ENCODE measurements at places on chromosomes 3 and 15.

GRCh38 chr3:53892286-53892637 is 603 bp upstream of the SELENOK start:
- DNase-seq, result no peak

- DNase-seq, result no peak
Observed at GRCh38 chr3:163273694-163274093, 1777.1 kb downstream of the OTOL1 start.

DNA sequence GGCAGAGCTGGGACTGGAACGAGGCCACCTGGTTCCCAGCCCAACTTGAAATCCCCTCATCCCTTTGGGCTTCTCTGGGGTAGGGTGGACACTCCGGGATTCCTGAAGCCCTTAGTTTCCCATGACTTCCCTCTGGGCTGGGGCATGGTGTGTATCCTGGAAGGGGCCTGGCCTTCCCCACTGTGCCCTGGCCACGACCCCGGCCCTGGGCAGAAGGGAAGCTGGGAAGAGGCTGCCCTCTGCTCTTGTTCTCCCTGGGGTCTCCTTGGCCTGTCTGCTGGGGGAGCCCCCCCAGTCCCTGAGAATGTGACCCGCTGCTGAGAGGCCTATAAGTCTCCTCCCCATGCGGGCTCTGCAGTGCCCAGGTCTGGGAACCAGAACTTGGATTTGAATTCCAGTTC is 104.9 kb downstream of the LINGO1 start:
- DNase-seq, result no peak

DNA sequence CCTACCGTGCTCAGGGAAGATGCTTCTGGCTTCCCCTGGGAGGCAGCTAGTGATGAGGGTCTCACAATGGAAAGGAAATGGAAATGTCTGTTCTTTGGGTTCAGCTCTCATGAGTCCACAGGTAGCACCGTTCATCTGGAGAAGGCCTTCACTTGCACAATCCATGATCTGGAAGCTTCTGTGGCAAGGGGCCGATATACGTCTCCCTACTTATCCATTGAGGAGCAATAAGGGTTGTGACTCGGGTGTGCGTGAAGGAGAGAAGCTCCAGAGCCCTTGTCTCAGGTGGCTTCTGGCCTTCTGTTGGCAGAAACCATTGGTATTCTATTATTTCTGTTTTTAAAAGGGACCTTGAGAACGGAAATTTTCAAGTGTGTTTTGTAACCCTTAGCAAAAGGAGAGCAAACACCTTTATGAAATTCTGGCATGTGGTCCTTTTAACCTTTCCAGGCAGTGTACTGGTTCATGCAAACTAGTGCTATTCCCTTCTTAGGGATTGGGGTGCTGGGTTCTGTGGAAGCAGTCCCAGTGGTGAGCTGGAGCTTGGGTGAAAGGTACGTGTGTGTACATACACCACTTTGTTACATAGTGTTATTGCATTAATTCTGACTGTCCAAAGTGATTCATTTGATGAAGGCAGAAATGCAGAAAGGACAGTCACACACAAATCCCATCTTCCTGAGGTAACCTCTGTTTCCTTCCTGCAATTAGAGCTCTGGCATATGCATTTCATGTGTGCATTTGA is 32.5 kb downstream of the KLF13 start:
- no peak for DNase-seq

DNA sequence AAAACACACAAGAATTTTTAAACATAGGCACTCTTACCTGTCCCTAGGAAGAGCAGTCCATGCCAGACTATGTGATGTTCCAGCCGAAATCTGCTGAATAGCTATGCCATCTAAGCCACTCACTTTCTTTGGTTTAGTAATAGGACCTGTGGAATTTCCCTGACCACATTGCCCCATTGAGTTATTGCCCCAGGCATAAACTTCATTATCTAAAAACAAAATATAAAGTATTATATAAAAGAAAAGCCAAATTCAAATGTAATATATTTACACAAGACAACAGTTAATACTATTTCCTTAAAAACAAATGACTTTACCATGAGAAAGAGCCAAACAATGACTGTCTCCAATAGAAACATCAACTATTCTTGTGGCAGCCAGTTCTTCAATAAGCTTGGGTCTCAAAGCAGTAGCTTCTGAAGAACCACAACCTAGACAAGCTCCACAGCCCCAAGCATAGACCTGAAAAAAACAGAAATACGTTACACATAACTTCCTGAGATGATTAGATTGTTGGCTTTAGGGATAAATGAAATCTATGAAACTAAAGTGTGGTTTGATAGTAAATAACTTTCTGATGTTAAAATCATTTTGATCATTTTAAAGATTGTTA is 84.3 kb downstream of the HERC1 start:
- no peak for DNase-seq

- DNase-seq, result no peak
Observed at GRCh38 chr3:112425858-112426750, 73.2 kb downstream of the BTLA start.

- no peak for DNase-seq
Observed at GRCh38 chr3:141366285-141367037, 1.8 kb upstream of the ZBTB38 start.

- DNase-seq, result no peak
Observed at GRCh38 chr3:49533031-49533430, 21.2 kb upstream of the BSN start.

- no peak for DNase-seq
Observed at GRCh38 chr3:69260216-69260787, 125.6 kb downstream of the FRMD4B start.

- DNase-seq, result no peak
Observed at GRCh38 chr3:174859756-174860155, 622 bp downstream of the NAALADL2 start.

- DNase-seq, result no peak
Observed at GRCh38 chr3:24614359-24614758, 119.7 kb upstream of the THRB start.

- no peak for DNase-seq
Observed at GRCh38 chr15:74317820-74318375, 49.5 kb downstream of the CYP11A1 start.

- DNase-seq, result no peak
Observed at GRCh38 chr3:98843266-98843959, 58.1 kb downstream of the DCBLD2 start.

GRCh38 chr3:115502128-115502527 is 121.2 kb upstream of the GAP43 start:
- no peak for DNase-seq

DNA sequence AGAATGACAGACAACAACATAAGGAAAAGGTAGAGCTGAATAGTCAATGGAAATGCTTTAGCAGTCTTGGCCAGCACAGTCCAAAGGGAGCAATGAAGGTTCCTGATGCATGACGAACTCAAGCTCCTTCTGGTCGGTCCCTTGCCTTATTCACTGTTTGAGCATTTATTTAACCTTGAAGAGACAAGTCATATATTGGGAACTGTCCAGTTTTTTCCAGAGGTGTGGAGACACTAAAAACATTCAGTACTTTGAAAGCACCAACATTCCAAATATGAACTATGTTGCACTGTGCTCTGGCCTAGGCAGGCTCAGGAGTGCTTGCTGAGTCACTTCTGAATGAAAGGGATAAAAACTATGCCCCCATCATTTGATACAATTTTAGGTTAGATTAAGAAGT is 384.8 kb downstream of the MECOM start:
- no peak for DNase-seq

- DNase-seq, result no peak
Observed at GRCh38 chr3:14957925-14958324, 10.5 kb downstream of the NR2C2 start.

Data from NCI-H1048 (cell line).